ENCODE measurements at places on chromosomes 3 and 15.

- no peak for DNase-seq
Measured at GRCh38 chr3:10918011-10918410, 74.5 kb upstream of the SLC6A1 start.

DNA sequence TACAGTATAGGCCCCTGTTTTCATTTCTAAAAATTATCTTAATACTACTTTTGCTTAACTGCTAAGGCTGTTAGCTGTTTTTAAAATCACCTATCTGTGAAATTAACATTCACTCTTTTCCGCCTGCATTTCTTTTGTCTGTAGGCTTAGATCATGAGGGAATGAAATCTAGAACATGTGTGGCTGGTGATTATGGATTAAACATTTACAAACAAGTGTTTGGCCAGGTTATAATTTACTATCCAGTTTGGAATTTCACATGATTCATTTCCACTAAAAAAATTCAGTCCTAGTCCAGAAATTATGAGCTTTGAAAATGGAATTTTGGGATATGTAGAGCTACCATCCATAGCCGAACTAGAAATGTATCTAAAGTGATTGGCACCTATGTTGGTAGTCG, 39.1 kb downstream of the GOLM2 start:
- DNase-seq: no peak

DNA sequence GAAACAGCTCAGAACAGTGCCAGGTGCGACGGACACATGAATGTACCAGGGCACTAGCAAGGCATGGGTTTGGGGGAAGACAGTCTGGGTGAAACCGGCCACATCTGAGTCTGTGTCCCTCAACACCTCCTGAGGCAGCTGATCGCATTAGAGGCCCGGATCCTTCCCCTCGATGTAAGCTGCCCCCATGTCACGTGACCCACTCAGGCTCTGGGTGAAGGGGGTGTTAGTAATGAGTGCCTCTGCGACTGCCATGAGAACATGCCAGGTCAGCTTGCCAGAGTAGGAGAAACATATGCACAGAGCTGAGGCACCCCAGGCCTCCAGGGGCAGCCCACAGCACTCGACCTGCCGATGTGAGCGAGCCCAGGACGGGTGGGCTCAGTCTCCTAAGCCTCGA, 29.7 kb downstream of the PRR23E start:
- no peak for DNase-seq

- no peak for DNase-seq
Measured at GRCh38 chr3:58537412-58538301, 667 bp upstream of the ACOX2 start.

- DNase-seq: peak; percentile 79
Measured at GRCh38 chr3:151265866-151266265, 12.5 kb downstream of the P2RY14 start.

Data from inflammatory macrophage (primary cell).